ENCODE measurements at places on chromosomes 4 and X.

GRCh38 chr4:186761393-186761792 lies 37.7 kb upstream of the FAT1 start:
- DNase-seq, result no peak

- peak; percentile 42 for DNase-seq
Measured at GRCh38 chrX:23434356-23434884, 99.8 kb downstream of the PTCHD1 start.

GRCh38 chr4:7457201-7458065 lies 22.7 kb upstream of the PSAPL1 start:
- DNase-seq, result no peak

GRCh38 chr4:163063891-163064290 lies 102.8 kb downstream of the NAF1 start:
- DNase-seq, result no peak

- no peak for DNase-seq
Measured at GRCh38 chr4:28317221-28317620, 1456.6 kb downstream of the STIM2 start.

DNA sequence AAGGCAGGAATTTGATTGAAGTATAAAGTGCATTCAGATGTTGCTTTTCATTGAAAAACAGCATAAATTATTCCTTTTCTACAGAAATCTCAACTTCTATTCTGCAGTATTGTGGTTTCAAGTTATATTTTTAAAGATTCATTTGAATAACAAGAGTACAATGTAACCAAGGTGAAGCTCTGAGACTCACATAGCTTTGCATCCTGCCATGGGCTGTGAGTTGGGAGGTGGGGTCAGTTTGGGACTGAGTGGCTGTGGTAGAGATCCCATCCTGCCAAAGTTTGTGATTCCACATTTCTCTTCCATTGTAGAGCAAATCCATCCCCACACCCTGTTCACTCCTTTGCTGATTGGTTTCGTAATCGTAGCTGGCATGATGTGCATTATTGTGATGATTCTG lies 69.2 kb downstream of the KIT start:
- no peak for DNase-seq

- no peak for DNase-seq
Measured at GRCh38 chr4:68369142-68369805, 19.4 kb upstream of the YTHDC1 start.

GRCh38 chr4:15078682-15079642 lies 76.7 kb downstream of the CPEB2 start:
- DNase-seq, result no peak

DNA sequence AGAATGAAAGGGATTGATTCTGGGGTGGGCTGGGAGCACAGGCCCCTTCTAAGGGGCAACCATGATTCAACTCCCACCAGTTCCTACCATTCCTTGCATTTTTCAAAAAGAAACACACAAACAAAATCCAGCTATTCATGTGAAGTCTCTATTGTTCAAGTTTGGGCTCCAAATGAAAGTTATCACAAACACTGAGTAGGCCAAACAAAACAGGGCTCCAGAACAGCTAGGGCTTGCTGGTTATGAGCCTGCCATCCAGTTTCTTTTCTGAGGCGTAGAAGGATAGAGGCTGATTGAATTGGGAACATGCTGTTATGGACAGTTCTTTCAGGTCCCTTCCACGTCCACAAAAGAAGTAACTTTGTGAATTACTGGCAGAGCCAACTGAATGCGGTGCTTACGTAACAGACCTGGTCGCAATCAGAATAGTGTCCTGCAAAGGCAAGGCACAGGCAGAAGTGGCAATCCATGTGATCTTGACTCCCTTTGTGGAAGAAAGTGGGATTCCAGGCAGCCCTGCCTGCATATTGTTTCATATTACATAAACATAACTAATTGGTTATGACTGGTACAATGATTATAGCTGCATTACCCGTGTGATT lies 244.5 kb downstream of the SCFD2 start:
- peak; percentile 57 for DNase-seq

DNA sequence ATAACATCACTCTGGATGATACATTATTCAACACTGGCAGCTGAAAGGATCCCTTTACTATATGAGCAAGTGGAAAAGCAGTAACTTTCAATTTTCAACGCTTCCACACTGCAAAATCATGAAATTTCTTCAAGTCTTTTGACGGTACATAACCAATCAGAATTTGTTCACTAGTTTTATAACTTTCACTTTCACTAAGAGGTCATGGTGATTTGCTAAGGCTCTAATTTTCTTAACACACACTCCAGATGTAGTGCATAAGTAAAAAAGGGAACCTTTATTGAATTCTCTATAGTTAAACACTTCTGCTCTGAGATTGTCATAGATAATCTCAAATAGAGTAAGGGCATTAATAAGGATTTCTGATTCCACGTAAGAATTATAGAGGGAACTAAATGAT lies 4.1 kb downstream of the ARMCX2 start:
- no peak for DNase-seq

GRCh38 chr4:184825896-184826690 lies at the start of gene ACSL1:
TSS of gene ACSL1 (minus strand) at chr4:184825968. CDS start at chr4:184803514, 22,454 bp downstream.
- peak; percentile 92 for DNase-seq

- no peak for DNase-seq
Measured at GRCh38 chrX:40818236-40818635, 82.9 kb upstream of the MED14 start.

DNA sequence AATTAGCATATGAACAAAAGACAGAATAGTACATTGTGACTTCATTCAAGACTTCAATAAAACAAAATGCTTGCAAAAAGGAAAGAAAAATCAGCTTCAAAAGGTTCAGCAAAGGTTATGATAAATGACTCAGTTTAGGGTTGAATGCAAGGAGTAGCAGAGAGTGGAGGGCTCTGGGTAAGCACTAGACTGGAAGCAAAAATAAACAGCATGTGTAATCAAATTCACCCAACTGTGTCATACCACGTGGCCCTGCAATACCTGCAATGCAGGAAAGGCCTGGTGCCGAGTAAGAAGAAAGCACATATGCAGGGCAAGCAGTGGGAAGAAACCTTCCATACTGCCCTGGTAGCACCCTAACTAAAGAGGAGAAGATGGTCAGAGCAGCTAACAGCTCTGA lies 88.7 kb downstream of the ATP11C start:
- DNase-seq, result no peak

DNA sequence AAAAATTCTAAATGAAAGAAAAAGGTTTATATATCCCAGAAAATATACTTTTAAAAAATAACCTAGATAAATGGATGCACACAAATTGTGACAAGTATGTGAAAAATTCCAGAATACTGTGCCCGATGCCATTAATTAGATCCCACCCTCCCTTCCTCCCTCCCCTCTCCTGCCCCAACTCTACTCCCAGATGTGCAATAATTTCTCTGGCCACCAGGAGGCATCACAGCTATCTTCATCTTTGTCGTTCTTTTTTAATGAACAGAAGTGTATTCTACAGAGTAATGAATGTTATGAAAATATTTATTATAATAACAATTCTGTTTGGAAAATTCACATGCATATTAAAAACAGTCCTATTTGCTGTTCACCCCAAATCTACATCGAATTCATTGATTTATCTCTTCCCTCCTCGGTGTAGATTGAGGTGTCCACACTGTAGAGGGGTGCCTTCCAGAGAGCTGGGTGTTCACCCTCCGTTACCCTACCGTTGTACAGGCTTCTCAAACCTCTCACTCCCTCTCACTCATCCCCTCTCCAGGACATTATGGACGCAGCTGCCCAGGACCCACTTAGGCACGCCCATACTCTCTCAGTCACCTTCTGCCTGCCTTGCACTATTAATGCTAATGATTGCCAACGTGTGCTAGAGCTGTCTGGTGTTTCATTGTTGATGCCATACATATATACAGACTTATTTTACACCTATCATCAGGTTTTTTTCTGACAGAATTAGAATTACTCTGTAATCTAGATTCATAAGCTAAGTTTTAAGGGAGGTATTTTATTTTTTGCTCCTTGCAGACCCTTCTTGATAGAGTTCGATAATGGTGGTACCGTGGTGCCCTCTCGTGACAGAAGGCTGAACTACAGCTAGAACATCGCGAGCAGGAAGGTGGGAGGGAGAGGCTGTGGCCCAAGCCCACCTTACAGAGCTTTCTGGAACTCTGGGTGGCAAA lies 14.1 kb downstream of the RAB40AL start:
- DNase-seq, result peak; percentile 44

GRCh38 chr4:114062499-114062898 lies 83.1 kb upstream of the ARSJ start:
- no peak for DNase-seq

- DNase-seq, result no peak
Measured at GRCh38 chr4:159206427-159206871, 103.6 kb downstream of the RAPGEF2 start.

GRCh38 chr4:8294036-8294435 lies 24.5 kb downstream of the HTRA3 start:
- no peak for DNase-seq

- no peak for DNase-seq
Measured at GRCh38 chr4:12852338-12853307, 631.5 kb downstream of the RAB28 start.

DNA sequence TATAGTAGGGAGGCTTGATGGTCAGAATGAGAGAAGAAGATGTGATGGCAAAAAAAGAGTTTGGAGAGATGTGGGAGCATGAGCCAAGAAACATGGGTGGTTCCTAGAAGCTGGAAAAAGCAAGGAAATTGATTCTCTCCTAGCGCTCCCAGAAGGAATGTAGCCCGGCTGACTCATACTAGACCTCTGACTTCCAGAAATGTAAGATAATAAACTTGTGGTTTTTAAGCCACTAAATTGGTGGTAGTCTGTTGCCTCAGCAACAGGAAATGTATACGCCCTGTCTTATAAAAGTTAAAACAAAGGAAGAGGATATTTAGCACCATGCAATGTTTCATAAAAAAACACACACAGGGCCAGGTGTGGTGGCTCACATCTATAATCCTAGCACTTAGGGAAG lies 182.7 kb upstream of the PCDH7 start:
- DNase-seq, result no peak

GRCh38 chr4:47926667-47927258 lies 12.4 kb upstream of the NFXL1 start:
- DNase-seq, result peak; percentile 52

- no peak for DNase-seq
Measured at GRCh38 chrX:30228526-30228925, 1.9 kb upstream of the MAGEB3 start.

DNA sequence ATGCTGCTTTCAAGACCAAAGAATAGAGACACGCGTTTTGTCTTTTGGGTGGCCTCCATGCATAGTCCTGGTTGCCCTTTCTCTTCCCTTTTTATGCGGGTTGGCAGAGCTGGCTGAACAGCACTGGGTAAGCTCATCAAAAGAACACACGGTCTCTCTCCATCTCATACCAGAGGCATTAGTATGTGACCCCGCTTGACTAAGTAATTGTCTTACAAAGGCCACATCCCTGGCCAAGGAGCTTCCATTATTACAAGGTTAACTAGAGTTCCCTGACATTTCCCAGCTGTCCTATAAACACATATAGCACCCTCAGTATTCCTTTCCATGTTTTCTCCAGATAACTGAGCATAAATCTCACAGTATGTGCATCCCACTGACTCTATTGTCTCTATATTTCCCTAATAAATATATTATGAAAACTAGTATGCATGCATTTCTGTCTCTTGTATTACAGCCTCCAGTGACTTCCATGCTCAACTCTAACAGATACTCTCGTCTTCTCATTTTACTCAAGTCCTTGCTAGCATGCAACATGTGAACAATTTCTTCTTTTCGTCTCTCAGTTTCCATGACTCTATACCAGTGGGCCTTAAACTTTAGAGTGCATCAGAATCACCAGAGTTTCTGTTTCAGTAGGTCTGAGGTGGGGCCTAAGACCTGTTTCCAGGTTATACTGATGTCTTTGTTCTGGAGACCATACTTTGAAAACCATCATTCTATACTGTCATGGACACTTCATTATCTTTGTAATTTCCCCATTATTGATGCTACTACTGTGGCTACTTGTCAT lies 247.7 kb upstream of the ARSJ start:
- DNase-seq, result no peak

GRCh38 chrX:95678679-95679078 lies 1006.0 kb upstream of the DIAPH2 start:
- no peak for DNase-seq

- DNase-seq, result no peak
Measured at GRCh38 chr4:152713951-152714705, 34.3 kb upstream of the TMEM154 start.

DNA sequence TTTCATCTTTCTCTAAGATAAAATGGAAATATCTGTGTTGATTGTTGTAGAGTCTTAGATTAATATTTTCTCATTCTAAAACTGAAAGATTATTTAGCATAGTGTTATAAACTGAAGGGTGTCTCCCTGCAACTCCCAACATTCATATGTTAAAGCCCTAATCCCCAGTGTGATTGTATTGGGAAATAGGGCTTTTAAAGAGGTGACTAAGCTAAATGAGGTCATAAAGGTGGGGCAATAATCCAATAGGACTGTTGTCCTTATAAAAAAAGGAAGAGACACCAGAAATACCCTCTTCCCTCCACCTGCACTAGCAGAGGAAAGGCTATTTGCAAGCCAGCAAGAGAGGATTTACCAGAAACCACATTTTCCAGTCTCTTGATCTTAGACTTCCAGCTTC lies 1626.4 kb downstream of the C4orf33 start:
- no peak for DNase-seq

GRCh38 chr4:154030746-154031145 lies 241.9 kb upstream of the SFRP2 start:
- no peak for DNase-seq

DNA sequence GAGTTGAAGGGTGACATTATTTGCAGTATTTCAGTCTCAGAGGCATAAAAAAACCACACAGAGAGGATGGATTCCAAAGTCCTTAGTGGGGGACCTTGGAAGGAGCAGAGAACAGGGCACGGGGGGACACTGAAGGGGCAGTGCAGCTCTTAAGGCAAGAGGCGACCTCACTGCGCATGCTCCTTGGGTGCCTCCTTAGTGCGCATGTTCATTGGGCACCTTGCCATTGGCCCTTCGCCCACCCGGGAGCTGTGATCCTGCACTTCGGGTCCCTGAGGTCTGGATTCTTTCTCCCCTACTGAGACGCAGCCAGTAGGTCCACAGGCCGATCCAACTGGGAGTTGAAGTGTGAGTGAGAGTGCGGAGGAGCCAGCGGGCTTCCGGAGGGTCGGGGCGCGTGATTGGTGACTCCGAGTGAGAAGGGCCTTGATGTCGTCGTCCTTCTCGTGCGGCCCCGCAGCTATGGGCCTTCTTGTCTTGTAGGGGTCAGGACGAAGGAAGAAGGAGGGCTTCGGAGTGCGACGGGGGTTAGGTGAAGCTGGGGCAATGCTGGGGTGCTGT lies at the start of gene XAGE5:
TSS of gene XAGE5 (plus strand) at position 223 of the 561 bp plus-strand sequence. CDS start 1,280 bp downstream, outside the sequence.
- no peak for DNase-seq

DNA sequence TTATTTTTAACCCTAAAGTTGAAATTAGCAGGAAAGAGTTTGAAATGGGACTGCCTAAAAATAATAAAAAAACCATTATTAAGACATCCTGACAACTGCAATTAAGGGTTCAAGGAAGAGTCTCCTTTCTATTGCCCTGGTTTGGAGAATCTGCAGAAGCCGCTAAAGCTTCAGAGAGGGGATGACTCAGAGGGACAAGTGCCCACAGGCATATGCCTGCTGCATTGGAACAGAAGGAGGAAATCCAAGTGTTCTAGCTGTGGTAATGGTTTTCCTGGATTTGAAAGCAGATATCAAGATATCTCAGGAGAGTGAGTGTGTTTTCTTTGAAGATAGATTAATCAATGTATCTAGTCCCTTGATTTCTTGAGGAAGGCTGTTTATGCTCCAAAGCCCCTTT lies 235.1 kb upstream of the TAPT1 start:
- no peak for DNase-seq

All from left lobe of liver (tissue), 2 donors.